Caki2 (cell line): ENCODE measurements at places on chromosomes 11 and 22. TPM values are rescaled to one million over a fixed set of nuclear protein-coding genes. Genes with fewer than 3 reads are reported as not detected.

- no peak for DNase-seq
Observed at GRCh38 chr22:39479254-39479653, 22.4 kb downstream of the MGAT3 start.

DNA sequence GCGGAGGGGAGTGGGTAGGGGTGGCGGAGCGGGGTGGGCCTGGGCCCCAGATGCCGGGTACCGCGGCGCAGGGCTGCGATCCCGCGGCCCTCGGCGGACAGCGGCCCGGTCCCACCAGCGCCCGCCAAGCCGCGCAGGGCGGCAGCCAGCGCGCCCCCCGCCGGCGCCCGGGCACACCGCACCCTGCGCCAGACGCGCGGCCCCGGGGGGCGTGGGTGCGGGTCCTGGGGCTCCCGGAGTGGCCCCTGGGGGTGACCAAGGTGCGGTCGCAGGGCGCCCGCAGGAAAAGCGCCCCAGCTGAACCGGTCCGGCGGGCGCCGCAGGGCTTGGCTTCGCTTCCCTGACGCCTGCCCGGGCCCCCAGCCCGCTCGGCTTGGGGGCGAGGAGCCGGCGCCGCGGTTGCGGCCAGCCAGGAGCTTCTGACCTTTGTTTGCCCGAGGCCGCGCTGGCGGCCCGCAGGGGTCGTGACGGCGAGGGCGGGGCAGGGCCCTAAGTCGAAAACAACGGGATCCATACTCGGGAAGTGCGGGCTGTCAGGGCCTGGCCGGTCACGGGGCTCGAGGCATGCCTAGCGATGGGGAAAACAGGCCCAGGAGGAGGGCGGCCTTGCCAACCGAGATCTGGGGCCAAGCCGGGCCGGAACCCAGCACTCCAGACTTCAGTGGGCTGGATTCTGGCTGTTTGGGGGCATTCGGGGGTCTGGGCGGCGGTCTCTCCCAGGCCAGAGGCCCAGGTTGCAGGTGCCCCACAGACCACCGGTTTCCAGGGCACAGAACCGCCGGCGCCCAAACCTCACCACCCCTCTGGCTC lies 581 bp upstream of the AP5B1 start:
- no peak for DNase-seq

DNA sequence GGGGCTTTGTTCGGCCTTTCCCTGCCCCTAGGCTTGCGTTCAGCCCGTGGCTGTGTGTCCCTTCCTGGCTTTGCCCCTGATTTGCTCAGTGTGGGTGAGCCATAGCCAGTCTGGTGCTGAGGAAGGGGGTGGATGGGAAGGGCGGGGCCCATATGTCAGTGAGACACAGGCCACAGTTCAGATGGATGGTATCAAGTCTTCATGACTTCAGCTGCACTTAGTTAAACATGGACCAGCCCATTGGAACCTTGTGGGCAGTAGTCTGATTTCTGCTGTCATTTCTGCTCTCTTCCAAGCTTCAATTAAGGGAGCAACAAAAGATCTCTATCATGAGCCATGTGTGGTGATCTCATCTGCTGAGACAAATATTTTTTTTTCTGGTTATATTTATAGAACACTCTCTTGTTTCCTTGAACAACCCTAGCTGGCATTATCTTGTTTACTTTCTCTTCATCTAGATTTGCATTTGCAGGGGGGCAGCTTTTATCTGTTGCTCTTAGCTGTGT lies 21.6 kb upstream of the PEX26 start:
- DNase-seq: peak; percentile 66

GRCh38 chr22:35582218-35582860 lies 34.8 kb downstream of the MB start:
- DNase-seq: peak; percentile 31

DNA sequence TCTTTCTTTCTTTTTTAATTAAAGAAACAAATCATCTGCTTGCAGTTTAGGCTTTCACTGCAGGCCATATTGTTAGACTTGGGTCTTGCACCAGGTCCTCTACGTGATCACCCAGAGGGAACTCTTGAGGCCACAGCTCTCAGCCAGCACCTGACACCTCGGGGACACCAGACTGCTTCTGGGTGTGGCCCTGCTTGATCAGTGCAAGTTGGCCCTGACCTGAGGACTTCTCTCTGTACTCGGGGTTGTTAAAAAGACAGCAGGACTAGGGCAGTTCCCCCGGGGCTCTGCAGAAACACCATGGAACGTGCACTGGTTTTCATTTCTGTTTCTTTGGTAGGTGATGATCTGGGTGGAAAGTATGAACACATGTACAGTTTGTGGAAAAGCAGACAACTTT lies 51.2 kb upstream of the MYO18B start:
- no peak for DNase-seq

DNA sequence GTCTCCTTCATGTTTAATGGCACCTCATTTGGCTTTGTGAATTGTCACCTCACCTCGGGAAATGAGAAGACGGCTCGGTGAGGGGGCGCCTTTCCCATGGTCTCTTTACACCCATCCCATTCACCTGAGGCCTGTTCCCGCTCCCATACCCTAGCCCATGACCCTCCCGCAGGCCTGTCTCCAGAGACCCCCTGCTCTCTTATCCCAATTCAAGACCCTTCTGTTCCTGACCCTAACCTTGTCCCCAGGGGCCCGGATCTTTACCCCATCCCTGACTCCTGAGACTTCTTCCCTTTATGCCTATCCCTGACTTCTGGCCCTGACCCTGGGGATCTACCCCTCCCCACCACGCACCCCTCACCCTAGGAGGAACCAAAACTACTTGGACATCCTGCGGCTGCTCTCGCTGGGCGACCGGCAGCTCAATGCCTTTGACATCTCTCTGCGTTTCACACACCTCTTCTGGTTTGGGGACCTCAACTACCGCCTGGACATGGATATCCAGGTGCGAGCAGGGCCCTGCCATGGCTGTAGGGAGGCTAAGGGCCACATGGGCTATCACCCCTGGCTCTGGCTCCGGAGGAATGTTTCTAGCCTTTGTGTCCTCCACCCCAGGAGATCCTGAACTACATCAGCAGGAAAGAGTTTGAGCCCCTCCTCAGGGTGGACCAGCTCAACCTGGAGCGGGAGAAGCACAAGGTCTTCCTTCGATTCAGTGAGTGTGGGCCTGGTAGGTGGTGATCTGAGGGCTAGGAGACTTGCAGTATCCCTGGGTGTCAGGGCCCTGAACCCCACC lies 7.9 kb downstream of the INPPL1 start:
- no peak for DNase-seq

- no peak for DNase-seq
Observed at GRCh38 chr22:37184380-37184755, 3.7 kb downstream of the C1QTNF6 start.

Gene NAV2
- 6.9 and 32.9 TPM in 2 replicates for total RNA-seq

Gene CRYAB
- 0.78 and 2.4 TPM in 2 replicates for total RNA-seq

Gene SHANK2
- total RNA-seq: 1.2 and 5.8 TPM in 2 replicates

Gene UQCR10
- total RNA-seq: 110 and 135 TPM in 2 replicates

Gene PGR
- not detected in 2 replicates for total RNA-seq

Gene ALG9
- 17.2 and 45.7 TPM in 2 replicates for total RNA-seq

Gene ARHGAP20
- total RNA-seq: not detected in 2 replicates

Gene ALG8
- 27.6 and 108 TPM in 2 replicates for total RNA-seq

Gene SCN4B
- 0.38 and 0.68 TPM in 2 replicates for total RNA-seq
